ENCODE measurements at places on chromosomes 5 and 9.

- DNase-seq = no peak
Measured at GRCh38 chr5:172303572-172304335, 20.2 kb upstream of the UBTD2 start.

DNA sequence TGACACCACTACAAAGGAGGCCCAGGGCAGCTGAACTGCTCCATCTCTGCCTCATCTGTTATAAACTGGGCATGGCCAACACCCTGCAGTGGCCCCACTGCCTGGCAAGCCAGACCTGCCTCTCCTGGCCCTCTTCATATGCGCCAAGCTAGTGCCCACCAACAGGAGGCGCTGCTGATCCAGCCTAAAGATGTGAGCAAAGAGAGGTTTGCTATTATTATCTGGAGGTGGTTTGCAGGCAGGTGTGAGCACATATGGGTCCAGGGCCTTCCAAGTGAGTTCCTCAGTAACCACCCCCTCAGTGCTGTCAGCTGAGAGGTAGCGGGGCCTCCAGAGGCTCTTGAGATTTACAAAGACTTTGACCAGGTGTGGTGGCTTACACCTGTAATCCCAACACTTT lies 232.2 kb downstream of the SYK start:
- peak; percentile 27 for DNase-seq

DNA sequence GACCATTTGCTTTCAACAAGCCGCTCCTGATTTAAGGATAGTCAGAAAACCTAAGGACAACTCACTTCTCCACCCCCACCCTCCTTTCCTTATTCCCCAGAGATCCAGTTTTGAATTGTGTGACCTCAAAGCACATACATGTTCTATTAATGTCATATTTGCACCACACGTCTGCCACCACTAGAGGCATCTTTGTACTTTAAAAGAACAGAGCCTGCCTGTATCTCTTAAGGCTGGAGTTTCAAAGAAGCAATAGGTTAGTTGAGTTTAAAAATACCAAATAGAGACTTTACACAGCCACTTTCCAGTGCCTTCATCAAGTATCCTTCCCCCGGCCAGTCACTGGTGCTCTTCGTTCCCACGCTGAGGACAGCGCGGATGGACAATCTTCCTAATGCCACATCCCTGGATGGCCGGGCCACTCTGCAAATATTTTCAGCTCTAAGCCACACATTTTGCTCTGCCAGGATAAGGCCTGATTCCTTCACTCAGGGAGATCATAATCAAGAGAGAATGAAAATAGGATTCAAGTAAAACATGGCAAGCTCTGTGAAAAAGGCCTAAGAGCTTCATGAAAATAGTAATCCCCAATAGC lies 146.3 kb downstream of the SNCAIP start:
- DNase-seq = peak; percentile 32

DNA sequence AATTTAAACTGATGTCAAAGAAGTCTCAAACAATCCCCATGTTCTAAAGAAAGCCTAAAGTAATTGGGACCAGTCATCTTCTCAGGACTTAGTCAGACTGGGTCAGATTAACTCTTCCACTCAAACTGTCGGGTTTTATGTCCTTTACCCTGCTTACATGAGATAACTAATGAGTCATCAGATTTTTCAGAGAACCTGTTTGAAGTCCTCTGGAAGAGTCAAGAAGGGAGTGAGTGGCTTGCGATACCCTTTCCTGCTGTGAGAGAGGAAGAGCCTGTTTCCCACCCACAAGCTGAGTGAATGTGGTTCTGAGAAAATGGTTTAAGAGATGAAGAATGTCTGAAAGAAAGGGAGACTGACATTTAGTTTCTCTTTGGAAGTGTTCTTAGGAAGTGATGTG lies 1866.7 kb upstream of the C9orf72 start:
- no peak for DNase-seq

DNA sequence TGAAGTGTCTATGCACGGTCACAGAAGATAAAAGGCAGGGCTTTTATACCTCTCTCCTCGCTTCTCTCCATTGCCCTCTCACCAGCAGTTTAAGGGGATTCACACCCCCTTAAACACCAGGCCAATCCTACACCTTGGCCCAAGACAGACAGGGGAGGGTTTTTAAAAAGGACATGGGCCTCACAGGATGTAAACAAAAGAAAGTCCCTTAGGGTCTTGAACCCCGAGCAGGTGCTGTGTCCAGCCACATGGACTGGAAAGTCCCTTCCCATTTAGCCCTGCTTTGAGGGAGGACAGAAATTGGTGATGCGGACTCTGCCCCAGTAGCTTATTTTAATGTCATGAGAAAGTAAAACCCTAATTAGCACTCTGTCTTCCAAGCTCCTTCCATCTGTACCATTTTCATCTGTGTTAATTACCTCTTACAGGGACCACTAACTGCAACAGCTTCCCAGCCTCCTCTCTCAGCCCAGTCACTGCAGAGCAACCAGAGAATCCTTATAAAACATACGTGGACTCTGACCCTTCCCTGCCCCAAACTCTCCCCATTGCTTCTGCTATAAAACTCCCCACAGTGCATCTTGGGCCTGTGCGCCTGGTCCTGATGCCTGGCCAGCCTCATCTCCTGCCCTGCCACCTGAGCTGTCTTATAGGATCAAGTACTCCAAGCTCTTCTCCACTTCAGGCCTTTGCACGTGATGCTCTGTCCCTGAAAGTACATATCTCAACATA lies 16.7 kb downstream of the WHRN start:
- peak; percentile 38 for DNase-seq

GRCh38 chr5:105632043-105632442 lies 2038.7 kb downstream of the EFNA5 start:
- no peak for DNase-seq

GRCh38 chr5:18091142-18091541 lies 456.9 kb downstream of the TAF11L14 start:
- no peak for DNase-seq

- peak; percentile 41 for DNase-seq
Measured at GRCh38 chr9:135478829-135479468, 633 bp upstream of the PPP1R26 start.

- DNase-seq = peak; percentile 8
Measured at GRCh38 chr9:123350590-123351310, 5.2 kb upstream of the CRB2 start.

- DNase-seq = peak; percentile 54
Measured at GRCh38 chr5:124952079-124952478, 205.6 kb upstream of the ZNF608 start.

DNA sequence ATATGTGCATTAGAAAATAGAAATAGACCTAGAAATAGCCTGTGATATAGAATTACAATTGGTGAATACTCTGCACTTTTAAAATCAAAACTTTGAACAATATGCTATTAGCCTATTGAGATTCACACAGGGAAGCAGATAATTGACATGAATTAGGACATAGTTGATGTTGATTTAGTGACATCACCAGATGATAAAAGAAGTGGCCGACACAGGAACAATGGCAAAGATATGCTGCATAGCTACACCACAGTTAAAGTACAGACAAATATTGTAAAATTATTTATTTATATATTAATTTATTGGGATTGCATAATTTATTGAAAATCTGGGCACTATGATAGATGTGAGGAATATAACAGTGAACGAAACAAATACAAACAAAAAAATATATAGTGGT lies 261.5 kb upstream of the CCNH start:
- DNase-seq = no peak

DNA sequence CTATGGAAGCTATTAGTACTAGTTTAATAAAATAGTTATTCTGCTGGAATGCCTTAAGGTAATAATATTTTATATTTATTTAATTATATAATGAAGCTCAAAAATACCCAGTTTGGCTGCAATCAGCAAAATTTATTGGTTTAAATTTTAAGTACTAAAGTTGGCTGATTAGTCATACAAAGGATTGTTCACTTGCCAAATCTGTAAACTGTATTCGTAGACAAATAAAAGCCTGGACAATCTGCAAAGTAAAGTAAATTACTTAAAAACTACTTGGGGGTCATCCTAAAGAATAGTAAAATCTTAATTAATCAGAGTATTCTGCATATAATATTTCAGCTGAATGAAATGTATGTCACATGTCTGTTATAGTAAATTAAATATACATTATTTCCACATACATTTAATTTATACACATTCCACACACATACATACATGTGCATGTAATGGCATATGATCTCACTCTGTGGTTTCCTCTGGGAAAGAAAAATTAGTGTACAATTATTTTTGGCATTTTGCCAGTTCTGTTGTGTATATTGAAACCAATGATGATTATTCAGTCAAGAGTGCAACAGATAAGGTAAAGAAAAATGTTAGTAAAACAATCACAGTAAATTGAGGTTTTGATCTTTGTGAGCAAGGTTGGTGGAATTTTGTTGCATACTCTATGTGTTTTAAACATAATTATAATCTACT lies 455.9 kb downstream of the CDH9 start:
- DNase-seq = no peak

- no peak for DNase-seq
Measured at GRCh38 chr9:137545123-137545522, 5.1 kb downstream of the PNPLA7 start.

DNA sequence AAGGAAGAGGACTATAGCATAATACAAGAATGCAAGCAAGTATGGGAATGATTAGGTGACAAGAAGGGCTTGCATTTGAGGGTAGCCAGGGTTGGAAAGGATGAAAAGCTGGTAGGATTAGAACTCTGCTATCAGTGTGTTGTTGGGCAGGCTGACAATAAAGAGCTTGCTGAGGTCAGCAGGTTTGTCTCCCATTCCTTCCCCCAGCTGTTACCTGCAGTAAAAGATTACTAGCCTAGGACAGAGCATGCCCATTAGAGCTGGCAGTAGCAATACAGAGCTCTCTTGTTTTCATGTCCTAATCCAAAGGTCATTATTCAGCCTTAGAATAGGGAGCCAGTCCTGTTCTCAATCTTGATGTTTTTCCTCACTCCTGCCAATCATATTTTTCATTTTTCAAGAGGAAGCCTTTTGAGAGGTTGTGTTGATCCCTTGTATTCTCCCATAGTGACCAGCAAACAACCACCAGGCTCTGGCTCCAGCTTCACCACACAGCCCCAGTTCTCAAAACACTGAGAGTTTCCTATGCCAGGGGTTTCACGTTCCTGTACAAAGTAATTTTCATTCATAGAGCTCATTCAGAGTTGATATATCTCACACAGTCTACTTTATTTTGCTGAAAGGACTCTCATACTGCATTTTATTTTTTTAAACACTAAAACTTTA lies 71.7 kb downstream of the OR2K2 start:
- no peak for DNase-seq

DNA sequence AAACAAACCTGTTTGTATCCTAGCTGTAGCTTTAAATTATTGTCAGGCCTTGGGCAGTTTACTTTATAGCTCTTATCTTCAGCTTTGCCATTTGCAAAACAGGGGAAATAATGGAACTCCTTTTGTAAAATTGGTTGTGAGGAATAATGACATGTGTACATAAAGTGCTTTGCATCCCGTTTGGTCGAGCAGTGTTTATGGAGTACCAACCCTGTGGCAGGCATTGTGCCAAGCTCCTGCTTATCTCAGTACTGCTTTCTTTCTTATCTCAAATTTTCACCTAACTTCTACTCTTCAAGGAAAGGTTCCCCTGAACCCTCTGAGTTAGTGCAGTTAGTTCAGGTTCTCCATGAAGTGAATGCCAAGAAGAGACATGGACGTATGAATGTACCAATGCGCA lies 9.4 kb upstream of the TENT2 start:
- DNase-seq = no peak

- DNase-seq = no peak
Measured at GRCh38 chr9:134630861-134631260, 10.7 kb upstream of the COL5A1 start.

- DNase-seq = no peak
Measured at GRCh38 chr9:79551994-79552393, 19.8 kb upstream of the TLE4 start.

GRCh38 chr5:181121675-181122561 lies 9.1 kb downstream of the OR2V1 start:
- DNase-seq = no peak

- DNase-seq = no peak
Measured at GRCh38 chr5:96940586-96940985, 4.7 kb downstream of the LNPEP start.

GRCh38 chr9:123408313-123409262 lies 52.6 kb downstream of the CRB2 start:
- DNase-seq = no peak

DNA sequence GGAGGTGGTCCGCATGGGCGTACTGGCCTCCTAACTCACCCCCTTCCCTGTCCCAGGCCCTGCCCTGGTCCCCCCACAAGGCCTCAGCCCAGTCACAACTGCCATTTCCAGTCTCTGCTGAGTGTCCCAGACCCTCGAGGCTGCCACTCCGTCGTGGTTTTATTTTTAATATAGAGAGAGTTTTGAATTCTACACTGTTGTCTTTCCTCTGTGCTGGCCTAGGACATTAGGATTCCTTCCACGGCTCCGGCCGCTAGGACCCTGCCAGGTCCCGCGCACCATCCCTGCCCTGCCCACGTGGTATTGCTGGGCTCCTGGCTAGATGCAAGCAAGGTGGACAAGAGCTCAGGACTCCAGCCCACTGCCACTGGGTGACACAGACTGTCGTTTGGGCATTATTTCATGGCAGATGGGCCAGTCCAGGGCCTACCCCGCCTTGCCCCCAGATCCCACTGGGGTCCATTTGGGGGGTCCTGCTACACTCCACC lies 53.3 kb downstream of the SAR1B start:
- no peak for DNase-seq

GRCh38 chr5:40124367-40124766 lies 555.3 kb upstream of the PTGER4 start:
- DNase-seq = no peak

- no peak for DNase-seq
Measured at GRCh38 chr9:89413963-89414638, 83.8 kb downstream of the SEMA4D start.

DNA sequence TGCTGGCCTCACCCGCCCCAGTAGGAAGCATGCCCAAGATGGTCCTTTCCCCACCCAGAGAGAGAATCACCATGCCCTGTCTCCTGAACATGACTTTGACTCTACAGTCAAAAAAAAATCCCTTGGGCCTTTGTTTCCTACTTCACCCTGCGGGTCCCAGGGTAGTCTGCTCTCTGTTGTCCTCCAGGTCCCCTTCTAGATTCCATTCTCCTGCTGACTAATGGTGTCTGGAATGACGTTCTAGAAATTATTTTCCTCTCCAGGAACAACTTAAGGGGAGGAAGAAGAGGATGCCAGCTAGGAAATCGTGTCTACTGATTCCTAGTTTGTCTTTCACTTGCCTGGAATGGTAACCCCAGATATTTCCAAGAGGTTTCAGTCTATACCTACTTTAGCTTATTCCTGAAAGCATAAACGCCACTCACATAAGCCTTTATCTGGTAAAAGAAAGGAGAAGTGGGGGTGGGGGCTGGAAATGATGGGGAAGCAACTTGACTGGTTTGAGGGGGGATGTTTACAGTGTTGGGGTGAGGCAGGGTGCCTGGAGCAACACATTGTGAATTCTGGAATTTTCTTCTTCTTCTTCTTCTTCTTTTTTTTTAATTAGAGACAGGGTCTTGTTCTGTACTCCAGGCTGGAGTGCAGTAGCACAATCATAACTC lies 93.9 kb downstream of the SNX18 start:
- no peak for DNase-seq

- DNase-seq = peak; percentile 14
Measured at GRCh38 chr9:125663127-125663526, 43.9 kb downstream of the MAPKAP1 start.

Measured in GM20000 (cell line).